Inflammatory macrophage (primary cell): ENCODE measurements at places on chromosomes 1 and 21.
A peak's percentile ranks its signal among the peaks of the same experiment; 100 is the strongest.

GRCh38 chr1:188642704-188643103 is 1814.0 kb downstream of the PLA2G4A start:
- no peak for DNase-seq

DNA sequence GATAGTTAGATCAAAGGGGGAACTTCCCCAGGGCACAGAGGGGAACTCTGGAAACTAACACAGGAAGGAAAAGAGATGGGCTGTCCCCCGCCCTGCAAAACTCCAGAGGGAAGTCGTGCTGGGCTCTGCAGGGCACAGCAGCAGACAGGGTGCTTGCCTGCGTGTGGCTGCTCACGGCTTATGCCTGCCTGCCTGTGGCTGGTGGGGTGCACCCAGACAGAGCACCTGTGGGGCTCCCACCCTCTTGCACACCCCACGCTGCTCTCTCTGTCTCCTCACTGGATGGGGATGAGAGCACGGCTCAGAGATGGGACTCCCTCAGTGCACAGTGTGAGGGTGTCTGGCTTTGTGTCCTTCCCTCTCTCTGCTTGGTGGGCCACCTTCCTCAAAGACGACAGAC is 13.5 kb upstream of the ETV3L start:
- DNase-seq, result peak; percentile 72

- no peak for DNase-seq
Observed at GRCh38 chr1:177448652-177449357, 278.0 kb downstream of the BRINP2 start.

- no peak for DNase-seq
Observed at GRCh38 chr21:23017989-23018388, 2019.8 kb downstream of the NCAM2 start.

GRCh38 chr21:45942755-45943629 is 38.6 kb upstream of the COL6A1 start:
- DNase-seq, result no peak
